Muscle of leg (tissue), 16 donors: ENCODE measurements at places on chromosomes 1 and 21.
A peak's percentile ranks its signal among the peaks of the same experiment; 100 is the strongest.

GRCh38 chr1:213380865-213381264 lies 329.8 kb downstream of the RPS6KC1 start:
- DNase-seq, result no peak

DNA sequence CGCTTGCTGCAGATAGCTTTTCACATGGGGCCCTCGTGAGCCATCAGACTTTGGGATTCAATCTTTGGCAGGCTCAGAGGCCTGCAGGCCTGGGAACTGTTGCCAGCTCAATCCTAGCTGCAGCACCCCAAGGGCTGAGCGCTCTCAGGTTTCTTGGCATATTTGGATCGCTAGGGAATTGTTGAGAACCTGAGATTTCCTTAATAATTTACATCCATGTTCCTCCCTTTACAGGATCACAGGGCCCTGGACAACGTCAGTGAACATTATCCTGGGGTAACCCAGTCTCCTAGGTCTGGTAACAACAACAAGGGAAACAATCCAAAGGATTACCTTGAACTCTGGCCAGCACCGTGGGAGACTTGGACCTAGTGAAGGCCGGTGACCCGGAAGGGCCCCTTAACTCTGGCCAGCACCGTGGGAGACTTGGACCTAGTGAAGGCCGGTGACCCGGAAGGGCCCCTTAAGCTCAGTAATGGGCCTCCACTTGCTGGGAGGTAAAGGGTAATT lies 49.3 kb upstream of the NEK2 start:
- DNase-seq, result peak; percentile 81

GRCh38 chr1:227234998-227235405 lies 83.3 kb downstream of the CDC42BPA start:
- peak; percentile 55 for DNase-seq

GRCh38 chr1:183096894-183097293 lies 73.7 kb downstream of the LAMC1 start:
- DNase-seq, result peak; percentile 96

DNA sequence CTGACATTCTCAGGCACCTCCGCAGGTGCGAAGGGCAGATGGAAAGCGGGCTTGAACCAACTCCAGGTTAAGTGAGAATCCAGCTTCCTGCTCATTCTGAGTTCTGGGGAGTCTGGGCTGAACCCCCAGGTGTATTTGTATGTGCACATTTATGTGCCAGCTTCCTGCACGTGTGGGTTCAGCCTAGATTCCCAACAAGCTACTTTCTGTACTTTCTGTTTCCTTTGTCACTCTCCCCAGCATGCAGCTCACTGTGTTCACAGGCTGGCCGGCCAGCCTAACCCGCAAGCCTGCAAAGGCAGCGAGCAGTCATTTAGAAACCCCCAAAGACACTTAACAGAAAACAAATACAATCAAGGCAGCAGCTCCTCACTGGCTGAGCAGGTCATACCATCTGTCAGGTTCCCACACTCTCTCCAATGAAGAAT lies 1.3 kb upstream of the IL19 start:
- no peak for DNase-seq

DNA sequence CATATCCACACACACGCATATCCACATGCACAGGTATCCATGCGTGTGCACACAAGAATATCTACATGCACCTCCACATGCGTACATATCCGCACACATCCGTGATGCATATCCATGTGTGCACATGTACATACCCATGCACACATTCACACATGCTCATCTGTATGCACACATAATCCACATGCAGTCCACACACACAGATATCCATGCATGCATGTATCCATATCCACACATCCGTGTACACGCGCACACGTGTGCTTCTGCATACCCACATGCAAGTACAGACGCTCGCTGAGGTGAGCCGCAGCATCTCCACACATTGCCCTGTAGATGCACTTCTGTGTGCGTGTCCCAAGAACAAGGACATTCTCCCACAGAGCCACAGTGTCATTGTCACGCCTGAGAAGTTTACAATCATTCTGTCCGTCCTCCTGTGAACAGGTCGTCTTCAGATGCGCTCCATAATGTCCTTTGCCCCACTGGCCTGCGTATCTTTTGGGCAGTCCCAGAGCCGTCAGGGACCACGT lies 43.4 kb downstream of the COL18A1 start:
- no peak for DNase-seq

DNA sequence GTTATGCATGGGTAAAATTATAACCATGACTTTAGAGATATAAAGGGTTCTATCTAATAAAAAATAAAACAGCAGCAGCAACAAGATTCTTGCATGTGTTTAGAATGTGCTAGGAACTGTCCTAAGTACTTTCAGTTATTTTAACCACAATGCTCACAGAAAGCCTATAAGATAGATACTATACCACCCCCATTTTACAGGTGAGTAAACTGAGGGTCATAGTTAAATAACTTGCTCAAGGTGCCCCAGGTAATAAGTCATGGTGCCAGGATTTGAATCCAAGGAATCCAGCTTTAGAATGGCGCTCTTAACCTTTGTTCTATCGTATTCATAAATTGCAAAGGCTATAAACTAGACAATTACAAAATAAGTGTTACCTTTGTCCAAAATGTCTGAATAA lies 53.4 kb downstream of the FRRS1 start:
- DNase-seq, result no peak

DNA sequence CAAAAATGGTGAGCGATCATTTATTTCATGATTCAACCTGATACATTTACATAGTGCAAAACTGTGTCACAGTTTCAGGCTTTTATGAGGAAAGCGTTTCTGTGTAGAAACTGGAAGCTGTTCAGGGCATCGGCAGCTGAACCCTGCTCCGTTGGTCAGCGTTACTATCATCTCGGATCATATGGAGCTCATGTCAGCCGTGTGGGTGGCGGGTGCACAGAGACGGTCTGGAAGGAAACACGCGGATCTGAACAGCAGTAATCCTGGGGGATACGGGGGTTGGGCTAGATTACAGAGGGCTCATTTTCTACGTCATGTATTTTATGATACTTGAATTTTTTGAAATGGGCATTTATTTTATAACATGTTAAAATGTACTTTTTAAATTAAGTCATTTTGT lies 15.1 kb downstream of the C1orf174 start:
- DNase-seq, result no peak

- no peak for DNase-seq
Observed at GRCh38 chr1:24795236-24795635, 50.0 kb downstream of the CLIC4 start.

DNA sequence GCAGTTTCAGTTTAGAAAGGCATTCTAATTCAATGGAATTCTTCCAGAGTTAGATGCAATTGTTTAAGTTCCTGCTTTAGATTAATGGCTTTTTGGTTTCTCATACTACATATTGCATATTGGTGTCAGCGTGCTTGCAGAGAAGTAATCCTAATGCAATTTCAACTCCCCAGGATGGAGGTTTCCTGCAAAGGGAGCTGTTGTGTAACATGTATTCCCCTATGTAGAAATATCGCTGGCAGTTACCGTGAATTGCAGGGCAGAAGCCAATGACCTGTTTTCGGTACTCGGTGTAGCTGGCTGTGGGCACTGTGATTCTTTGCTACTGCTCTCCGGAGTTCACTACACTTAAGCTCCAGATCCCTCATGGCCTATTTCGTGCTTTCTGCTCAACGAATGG lies 256.1 kb upstream of the PTBP2 start:
- peak; percentile 61 for DNase-seq

GRCh38 chr1:241503444-241503843 lies 16.1 kb downstream of the FH start:
- DNase-seq, result no peak

GRCh38 chr1:225877580-225877979 lies 4.6 kb downstream of the TMEM63A start:
- DNase-seq, result peak; percentile 74

- peak; percentile 93 for DNase-seq
Observed at GRCh38 chr1:39410915-39411436, 80.5 kb upstream of the BMP8A start.

- no peak for DNase-seq
Observed at GRCh38 chr1:96059736-96060135, 661.8 kb upstream of the PTBP2 start.

DNA sequence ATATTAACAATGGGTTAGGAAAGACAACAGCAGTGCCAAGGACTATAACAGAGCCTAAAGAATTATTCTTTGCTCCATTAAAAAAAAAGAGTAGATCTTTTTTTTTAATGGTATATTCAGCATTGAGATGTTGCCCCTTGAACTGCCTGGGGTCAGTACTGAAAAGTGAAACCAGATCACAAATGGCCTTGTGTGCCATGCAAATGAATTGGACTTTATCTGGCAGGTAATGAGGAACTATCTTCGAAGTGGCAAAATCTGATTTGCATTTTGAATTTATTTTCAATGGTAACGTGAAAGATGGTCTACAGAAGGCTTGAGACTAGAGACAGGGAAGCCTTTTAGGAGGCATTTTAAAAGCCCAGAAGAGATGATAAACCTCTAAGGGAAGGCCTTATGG lies 21.4 kb upstream of the PKN2 start:
- no peak for DNase-seq

DNA sequence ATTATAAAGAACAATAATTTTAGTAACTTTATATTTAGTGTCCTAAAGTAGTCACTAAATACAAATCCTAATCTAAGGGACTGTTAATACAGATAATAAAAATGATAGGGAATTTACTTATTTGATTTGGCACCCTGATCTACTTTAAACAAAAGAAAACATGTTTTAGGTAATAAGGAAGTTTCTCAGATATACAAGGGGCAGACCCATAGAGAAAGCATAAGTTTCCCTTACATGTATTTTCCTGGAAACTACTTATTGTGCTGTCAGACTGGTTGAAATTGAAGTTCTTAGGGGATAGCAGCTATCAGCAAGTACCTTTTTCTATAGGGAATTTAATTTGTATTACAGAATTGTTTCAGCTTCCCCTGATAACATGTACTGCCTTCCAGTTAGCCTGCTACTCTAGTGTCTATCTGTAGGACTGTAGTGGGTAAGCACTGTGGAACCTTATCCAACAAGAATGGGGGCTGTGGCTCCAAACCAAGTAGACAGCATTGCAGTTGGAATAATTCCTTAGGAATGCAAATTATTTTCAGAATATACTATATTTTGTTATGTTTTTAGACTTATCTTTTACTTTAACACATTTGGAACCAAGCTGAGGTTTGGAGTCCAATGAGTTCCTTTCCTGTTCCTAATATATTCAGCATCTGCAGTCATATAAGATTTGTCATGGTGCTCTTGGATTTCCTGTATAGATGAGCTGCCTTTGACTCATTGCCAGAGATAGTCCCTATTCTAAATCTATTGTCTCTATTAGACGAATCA lies 14.7 kb downstream of the MSH4 start:
- no peak for DNase-seq

- DNase-seq, result no peak
Observed at GRCh38 chr1:205922314-205922713, 20.9 kb downstream of the SLC26A9 start.

- DNase-seq, result no peak
Observed at GRCh38 chr1:168977618-168978017, 128.9 kb upstream of the ATP1B1 start.

DNA sequence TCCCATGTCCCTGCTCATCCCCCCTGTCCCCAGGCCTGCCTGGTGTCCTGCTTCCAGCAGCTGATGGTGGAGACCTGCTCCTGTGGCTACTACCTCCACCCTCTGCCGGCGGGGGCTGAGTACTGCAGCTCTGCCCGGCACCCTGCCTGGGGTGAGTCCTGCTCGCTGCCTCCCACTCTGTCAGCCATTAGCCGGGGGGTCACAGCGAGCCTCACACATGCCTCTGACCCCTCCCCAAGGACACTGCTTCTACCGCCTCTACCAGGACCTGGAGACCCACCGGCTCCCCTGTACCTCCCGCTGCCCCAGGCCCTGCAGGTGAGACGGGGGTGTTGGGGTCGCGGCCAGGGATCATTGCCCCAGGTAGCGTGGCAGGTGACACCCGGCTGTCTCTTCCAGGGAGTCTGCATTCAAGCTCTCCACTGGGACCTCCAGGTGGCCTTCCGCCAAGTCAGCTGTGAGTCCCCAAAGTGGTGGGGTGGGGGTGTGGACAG lies 10.0 kb downstream of the SCNN1D start:
- no peak for DNase-seq

- no peak for DNase-seq
Observed at GRCh38 chr1:247453245-247453644, 4.7 kb downstream of the OR2B11 start.

GRCh38 chr1:109923946-109924275 lies 13.3 kb downstream of the CSF1 start:
- no peak for DNase-seq

GRCh38 chr1:201218409-201218808 lies 27.8 kb downstream of the IGFN1 start:
- DNase-seq, result no peak

- no peak for DNase-seq
Observed at GRCh38 chr21:45163413-45164123, 89.2 kb downstream of the ADARB1 start.

DNA sequence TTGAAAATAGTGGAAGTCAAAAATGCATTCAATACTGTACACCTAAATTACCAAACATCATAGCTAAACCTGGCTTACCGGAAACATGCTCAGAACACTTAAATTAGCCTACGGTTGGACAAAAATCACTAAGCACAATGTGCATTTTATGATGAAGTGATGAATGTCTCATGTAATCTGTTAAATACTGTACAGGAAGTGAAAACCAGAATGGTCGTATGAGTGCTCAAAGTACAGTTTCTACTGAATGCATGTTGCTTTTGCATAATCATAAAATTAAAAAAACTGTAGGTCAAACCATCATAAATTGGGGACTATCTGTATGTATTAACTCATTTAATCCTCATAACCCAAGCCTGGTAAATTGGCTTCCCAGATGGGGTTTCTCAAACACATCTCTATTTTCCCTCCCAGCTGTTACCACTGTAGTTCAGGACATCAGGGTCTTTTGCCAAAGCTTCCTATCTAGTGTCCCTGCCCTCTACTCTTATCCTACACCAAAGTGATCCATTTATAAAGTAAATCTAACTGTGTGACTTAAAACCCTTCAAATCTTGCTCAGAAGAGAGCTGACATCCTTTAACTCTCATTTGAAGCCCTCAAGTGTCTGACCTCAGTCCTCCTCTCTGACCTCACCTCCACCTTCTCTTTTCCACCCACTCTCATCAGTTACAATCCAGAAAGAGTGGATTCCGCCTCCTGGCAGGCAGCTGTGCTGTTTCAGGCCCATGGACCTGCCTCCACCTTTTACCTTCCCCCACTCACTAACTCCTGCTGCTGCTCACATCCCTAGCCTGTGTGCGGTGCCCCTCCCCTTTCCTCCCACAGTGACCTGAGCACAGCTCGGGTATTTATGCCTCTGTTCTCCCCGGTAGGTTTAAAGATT lies 356.4 kb upstream of the ST6GALNAC5 start:
- DNase-seq, result no peak

- DNase-seq, result peak; percentile 52
Observed at GRCh38 chr1:63651161-63651701, 58.0 kb downstream of the PGM1 start.

GRCh38 chr1:233327651-233328141 lies at the start of gene MAP3K21:
Gene MAP3K21 (plus strand): TSS chr1:233327724. CDS start chr1:233328029, 305 bp downstream.
- DNase-seq, result no peak

DNA sequence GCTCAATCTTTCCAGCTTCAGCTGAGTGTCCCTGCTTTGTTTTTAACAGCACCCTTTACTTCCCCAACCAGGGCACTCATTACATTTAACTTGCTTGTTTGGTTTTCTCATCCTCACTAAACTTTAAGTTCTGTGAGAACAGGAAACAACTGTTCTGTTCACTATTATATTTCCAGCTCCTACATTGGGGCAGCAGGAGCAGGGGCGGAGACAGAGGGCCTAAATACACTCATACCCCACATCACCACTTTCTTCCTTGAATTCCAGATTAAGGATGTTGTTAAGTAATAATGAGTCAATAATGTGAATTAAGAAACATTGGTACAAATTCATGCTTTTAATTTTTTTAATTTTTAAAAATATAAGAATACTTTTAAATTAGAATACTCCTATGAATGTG lies 6.0 kb downstream of the DRAM2 start:
- peak; percentile 16 for DNase-seq
